ENCODE measurements at places on chromosomes 4 and X. TPM values are rescaled to one million over a fixed set of nuclear protein-coding genes. Genes with fewer than 3 reads are reported as not detected.

DNA sequence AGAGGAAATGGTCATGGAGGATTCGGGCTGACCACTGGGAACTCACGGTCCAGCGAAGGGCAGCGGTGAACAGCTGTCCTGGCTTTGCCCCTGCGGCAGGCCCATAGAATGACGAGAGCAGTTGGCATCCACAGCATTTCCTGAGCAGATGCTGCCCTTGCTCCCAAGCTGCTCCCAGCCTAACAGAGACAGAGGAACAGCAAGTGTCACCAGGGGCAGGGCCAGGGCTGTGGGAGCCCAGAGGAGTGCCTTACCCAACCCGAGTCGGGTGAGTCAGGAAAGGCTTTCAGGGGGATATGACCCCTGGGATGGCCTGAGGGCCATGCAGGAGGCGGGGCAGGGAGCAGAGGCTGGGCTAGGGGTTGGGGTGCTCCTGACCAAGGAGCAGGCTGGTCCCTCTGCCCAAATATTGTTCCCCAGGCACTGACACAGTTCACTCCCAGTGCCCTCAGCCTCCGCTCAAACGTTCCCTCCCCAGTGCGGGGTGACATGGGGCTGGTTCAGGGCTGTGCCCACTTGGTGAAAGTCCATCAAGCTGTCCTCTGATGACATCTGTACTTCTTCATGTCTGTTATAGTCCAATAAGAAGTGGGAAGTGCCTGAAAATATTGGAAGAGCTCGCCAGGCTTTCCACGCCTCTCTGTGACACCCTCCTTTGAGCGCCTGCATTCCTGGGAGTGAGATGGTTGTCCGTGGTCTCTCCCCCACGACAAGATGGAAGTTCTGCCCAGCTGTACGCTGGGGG, 64.7 kb upstream of the GPR78 start:
- no peak for DNase-seq

Gene APEX2
- total RNA-seq = 1.4 TPM

DNA sequence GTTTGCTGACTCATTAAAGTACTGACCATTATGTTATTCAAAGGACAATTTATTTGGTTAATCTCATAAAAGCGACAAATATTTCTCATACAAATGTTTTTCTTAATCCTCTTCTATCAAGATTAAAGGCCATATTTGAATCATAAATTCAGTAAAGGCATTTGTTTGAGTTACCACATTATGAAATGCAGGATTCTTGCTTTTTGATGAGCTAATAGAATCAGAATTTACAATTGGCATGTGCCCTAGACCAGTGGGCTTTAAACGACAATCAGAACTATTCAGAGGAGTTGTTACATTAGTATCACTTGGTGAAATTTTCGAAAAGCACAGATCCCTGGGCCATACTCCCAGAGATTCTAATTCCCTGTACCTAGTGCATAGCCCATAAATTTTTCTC, 55.3 kb downstream of the KLHL4 start:
- DNase-seq = no peak

DNA sequence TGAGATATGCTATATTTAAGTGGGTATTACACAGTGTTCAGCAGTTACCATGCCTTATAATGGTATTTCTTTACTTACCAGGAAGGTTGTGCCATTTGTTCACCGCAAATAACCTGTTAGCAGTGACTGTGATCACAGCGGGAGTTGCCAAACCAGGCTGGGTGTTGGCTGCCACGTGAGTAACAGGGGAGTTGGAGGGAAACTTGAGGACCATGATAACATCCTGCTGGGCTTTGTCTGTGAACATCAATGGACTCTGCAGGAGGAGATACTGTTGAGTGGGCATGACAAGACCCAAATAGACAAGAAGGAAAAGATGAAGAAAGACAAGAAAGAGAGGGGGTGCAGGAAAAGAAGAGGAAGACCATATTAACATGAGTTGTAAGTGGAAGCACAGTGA, 242.9 kb downstream of the DCLK2 start:
- no peak for DNase-seq

Gene ASIC5
- total RNA-seq = not detected

DNA sequence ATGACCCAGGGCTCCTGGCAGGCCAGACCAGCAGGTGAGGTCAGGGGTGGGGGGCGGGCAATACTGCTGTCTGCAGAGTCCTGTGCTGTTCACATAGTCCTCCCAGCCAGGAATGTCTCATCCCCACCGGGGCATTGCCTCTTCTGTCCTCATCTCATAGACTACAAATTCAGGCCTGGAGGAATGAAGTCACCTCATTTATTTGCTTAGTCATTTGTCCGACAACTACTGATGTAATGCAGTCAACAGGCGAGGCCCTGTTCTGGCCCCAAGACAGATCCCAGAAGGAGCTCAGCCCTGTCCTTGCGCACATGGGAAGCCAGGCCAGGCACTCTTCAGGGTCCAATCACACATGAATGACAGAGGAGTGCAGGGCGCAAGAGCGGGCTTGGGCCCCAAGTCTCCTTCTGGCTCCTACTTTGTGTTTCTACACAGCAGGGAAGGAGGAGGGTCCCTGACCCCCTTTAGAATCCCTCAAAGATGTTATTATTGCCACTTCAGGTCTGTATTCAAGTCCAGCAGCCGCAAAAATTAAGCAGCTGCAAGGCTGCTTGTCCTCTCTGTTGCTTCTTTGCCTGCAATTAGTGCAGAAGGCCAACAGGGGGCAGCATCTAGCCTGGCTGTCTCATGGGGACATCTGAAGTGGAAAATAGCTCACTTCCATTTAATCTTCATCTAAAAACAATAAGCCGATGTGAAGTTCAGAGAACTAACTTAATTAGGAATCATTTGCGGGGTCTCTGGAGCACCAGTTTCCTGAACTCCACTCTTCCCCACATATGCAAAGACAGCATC, 15.2 kb upstream of the HMX1 start:
- no peak for DNase-seq

All from occipital lobe (tissue), 3 donors.